ENCODE measurements at places on chromosomes 13 and 19.
A peak's percentile ranks its signal among the peaks of the same experiment; 100 is the strongest.

- no peak for DNase-seq
Measured at GRCh38 chr13:113120300-113121182, 2.1 kb upstream of the F10 start.

- DNase-seq = no peak
Measured at GRCh38 chr13:33251131-33251661, 34.4 kb downstream of the STARD13 start.

DNA sequence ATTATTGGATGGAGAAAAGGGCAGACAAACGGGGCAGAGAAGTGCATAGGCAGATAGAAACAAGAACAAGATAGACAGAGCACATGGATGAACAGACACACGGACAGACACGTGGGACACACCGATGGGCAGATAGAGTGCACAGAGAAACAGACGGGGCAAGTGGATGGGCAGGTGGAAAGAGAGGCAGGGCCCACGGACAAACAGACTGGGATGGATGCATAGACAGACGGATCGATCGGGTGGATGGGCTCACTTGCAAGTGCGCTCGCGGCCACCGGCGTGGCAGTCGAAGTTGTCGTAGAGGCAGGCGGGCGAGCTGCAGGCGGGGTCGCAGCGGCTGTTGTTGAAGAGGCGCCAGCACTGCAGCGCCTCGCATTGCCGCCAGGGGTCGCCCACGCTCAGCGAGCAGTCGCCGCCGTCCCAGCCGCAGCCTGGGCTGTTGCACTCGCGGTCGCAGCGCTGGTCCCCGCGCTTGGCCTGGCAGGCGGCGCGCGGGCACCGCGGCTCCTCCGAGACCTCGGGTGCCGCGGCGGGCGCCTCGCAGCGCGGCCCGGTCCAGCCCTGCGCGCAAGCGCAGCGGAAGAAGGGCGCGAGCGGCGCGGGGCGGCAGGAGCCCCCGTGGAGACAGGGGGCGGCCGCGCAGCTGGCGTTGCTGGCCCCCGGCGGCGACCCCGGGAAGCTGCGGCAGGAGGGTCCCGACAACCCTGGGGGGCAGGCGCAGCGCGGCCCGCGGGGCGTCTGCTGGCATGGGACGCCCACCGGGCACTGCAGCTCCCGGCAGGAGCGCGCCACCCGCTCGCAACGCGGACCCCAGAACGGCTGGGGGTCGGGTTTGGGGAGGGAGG lies 23.3 kb downstream of the NOTCH3 start:
- DNase-seq = peak; percentile 65

- DNase-seq = no peak
Measured at GRCh38 chr19:48403606-48404005, 10.1 kb downstream of the GRIN2D start.

- no peak for DNase-seq
Measured at GRCh38 chr13:54750521-54750920, 1721.9 kb downstream of the OLFM4 start.

- DNase-seq = no peak
Measured at GRCh38 chr13:108629181-108629752, at the start of gene MYO16. MYO16 (plus strand) TSS chr13:108629611; CDS start chr13:108629845, 234 bp downstream.

All from stimulated activated CD8-positive, alpha-beta memory T cell treated with anti-CD3 and anti-CD28 coated beads, Interleukin-15, amount 100 ng/mL, for 1 hour (primary cell).